MV-4-11 (cell line): ENCODE measurements at places on chromosomes 13 and 19.

- no peak for DNase-seq
Measured at GRCh38 chr13:110964229-110965037, 49.6 kb upstream of the ANKRD10 start.

- no peak for DNase-seq
Measured at GRCh38 chr13:108835083-108835482, 205.7 kb downstream of the MYO16 start.

- DNase-seq = no peak
Measured at GRCh38 chr19:51354742-51355148, 11.4 kb downstream of the ETFB start.

DNA sequence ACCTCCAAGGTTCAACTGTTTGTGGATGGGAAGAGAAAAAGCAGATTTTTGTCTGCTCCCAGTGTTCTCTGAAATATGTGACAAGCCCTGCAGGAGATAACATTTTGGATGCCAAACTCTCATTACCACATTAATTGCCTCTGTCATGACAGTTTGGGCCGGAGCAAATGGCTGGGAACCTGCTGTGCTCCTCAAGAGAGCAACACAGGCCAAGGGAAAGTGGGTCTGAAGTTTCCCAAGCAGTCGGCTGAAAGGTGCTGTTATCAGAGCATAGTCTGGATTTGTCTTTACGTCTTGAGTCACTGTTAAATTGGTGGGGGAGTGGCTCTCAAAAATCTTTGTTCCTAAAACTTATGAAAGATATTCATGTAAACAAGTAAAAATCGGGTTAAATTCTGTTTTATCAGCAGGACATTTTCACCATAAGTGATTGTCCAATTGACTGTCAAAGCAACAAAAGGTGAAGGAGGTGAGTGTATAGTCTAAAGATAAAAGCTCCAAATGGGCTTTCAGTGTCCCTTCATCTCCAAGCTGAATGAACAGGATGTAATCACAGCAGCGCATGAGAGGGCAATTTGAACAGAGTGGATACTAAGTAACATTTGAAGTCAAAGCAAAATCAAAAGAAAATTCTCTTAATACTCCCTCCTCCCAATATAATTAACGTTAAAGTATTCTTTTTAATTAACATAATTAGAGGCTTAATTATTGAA, 844.8 kb downstream of the PCDH17 start:
- no peak for DNase-seq

DNA sequence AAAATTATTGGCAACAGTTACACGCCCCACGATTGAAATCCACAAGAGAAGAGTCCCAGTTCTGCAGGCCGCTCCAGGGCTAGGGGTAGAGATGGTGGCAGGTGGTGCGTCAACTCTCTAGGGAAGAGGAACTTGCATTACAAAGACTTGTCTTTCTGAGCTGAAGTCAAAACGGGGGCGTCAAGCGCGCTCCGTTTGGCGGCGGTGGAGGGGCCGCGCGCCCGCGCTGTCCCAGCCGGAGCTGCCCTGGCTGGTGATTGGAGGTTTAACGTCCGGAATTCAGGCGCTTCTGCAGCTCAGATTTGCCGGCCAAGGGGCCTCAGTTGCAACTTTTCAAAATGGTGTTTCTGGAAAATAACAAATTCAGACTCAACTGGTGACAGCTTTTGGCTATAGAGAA, 38.9 kb downstream of the SOX1 start:
- DNase-seq = no peak
